ENCODE measurements at places on chromosomes 5 and 9.

DNA sequence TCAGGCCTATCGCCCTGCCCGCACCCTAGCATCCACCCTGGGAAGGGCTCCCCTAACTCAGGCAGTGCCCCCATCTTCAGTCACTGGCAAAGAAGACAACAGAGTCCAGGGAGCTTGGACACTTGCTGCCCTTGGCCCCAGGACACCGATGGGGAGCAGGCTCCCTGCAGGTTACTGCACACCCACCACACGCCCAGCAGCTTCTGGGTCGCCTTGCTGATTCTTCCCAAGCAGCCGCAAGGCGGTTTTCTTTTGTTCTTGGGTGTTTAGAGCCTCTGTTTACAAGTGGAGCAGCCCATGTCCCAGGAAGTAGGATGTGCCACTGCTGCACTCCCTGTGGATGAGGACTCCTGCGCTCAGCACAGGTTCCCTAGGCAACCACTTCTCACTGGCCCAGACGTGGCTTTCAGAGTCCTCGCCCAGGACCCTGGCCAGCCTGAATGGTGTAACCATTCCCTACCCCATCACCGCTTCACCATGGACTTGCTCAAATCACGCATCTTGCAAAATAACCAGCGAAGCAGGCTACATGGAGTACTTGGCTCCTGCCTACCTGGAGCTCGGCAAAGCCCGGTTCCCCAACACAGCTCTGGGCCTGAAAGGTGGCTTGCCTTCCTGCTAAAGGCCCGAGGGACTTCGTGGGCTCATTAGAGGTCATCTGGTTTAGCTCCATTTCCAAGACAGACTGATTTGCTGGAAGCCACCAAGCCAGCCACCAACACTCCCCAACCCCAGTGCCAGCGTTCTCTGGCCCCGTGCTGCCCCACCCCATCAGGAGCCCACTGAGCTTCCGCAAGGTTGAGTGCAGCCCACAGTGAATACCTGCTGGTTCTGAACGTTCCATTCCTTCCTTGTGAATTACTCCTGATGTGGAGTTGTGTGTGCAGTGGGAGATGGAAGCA is 60.0 kb downstream of the PSMB7 start:
- no peak for DNase-seq

GRCh38 chr5:89932771-89933181 is 476.8 kb downstream of the CETN3 start:
- DNase-seq, result no peak

- DNase-seq, result no peak
Measured at GRCh38 chr9:365436-365835, 150.8 kb downstream of the DOCK8 start.

DNA sequence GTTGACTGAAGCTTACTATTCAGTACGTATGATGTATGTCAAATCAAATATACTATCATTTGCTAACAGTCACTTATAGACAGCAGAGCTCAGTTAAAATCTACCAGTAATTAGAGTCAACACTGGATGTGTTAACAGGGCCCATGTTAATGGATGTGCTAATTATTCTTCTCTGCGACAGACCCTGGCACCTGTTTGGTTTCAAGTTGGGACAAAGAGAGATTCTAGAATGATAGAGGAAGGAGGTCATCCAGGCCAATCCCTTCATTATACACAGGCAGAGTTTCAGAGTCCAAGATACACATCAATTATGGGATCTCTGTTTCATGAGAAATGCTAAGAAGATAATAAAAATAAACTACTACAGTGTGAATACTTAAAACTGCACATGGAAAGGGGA is 615.0 kb downstream of the ZNF608 start:
- no peak for DNase-seq

GRCh38 chr9:92709954-92710353 is 40.0 kb upstream of the IPPK start:
- no peak for DNase-seq

GRCh38 chr9:37632479-37632878 is 18.3 kb upstream of the FRMPD1 start:
- DNase-seq, result no peak

GRCh38 chr5:126007841-126008240 is 415.4 kb upstream of the GRAMD2B start:
- no peak for DNase-seq

GRCh38 chr9:81499021-81499454 is 190.3 kb downstream of the TLE1 start:
- no peak for DNase-seq

- DNase-seq, result no peak
Measured at GRCh38 chr9:92176068-92176799, 61.0 kb upstream of the SPTLC1 start.

DNA sequence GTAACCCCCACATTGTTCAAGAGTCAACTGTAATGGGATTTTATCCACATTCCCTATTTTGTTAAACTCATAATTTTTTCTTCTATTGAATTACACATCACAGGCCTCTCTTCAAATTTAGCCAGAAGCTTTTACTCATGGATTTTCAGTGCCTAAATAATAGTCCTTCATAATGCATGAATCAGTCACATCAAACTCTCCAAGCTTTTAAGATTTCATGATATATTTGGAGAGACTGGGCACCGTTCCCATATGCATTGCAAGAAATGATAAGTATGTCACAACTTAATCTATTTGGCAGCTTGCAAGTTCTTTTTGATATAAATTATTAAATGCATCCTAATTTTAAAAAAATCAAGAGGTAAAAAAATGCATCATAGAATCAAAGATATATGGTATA is 465.9 kb downstream of the DMAC1 start:
- DNase-seq, result no peak
